Lung microvascular endothelial cell (primary cell): ENCODE measurements at places on chromosomes 7 and 10.

DNA sequence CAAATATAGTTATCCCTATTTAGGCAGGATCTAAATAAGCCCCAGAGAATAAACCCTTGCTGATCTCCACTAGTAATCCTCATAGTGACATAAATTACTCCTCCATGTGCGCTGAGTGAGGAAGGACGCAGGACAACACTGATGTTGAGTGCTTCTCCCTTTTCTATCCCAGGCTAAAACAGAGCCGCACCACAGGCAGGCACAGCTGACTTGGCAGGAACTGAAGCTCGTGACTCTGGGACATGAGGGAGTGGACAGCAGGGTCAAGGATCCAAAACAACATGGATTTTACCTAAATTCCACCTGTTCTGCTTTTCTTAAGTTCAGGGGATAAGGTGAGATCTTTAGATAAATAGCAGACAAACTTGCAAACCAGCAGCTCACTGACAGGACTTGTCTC lies 46.0 kb downstream of the VOPP1 start:
- no peak for DNase-seq

GRCh38 chr10:62108759-62109586 lies 159.7 kb downstream of the RTKN2 start:
- DNase-seq, result no peak

GRCh38 chr10:132725202-132725601 lies 60.7 kb downstream of the NKX6-2 start:
- DNase-seq, result no peak

DNA sequence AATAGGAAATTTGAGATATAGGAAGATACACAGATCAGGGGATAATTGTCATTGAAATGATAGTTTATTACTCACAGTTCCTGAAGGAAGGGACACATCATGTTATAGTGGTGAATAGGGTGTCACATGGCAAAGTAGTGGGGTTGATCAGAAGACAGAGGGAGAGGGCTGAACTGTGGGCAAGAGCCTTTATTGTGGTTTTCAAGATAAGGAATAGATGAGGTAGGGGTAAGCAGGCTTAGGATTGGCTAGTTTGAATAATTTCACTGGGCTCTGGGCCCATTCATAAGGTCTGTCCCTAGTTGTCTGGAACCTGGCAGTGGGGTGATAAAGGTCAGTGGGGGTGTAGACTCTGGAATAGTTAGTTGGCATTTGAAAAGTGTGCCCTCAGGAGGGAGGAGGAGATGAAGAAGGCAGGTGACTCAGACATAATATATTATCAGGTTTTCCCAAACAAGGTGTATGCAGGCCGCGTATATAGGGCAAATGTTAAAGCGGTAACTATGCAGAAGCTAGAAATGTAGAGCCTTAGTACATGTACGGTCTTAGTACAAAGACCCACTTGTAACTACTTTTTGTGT lies 18.5 kb downstream of the FGL2 start:
- DNase-seq, result no peak

GRCh38 chr10:119341459-119342301 lies 134.3 kb downstream of the GRK5 start:
- DNase-seq, result peak; percentile 40

DNA sequence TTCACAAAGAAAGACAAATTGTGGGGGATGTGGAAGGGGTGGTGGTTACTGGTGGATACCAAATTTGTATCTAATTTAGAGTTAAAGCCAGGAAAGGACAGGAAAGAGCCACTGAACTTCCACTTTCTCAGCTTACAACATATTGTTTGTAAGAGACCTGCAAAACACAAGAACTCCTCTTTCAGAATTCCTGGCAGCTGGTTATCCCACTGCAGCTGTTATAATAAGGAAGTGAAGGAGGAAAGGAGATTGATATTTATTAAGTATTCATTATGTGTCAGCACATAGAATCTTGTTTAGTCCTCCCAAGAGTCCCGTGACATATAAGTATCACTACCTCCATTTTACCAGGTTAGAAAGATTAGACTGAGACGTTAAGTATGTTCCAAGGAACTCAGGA lies 481.7 kb downstream of the PHTF2 start:
- DNase-seq, result no peak

DNA sequence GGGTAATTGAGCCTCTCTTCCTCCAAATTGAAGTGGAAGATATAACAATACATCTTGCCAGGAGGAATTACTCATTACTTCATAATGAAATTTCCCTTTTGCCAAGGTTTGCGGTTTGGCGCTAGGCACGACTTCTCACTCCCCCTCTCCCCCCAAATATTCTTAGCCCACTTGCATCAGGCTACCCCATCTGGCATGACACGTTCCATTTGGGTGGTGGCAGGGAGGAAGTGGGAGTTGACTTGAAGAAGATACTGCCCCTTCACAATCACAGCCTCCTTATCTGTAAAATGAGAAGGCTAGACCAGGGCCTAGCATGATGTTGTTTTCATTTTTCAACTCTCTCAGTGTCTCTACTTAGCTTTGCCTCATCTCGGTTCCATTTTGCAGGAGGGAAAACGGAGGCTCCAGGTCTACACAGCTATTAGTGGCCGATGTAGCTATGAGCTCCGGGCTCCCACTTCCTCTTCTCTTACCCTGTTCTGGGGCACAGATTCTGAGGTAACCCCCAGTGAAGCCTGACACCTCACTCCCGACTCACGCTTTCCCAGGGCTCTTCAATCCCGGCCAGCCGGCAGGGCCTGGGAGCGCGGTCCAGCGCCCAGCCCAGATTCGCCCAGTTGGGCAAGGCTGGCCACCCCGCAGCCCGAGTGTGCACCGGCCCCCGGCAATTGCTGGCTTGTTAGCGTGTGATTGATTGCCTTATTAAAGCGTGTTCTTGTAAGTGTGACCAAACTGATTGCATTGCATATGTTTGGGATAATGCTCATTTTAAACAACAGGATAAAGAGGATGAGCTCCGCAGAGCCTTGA lies 6.5 kb downstream of the EVX1 start:
- DNase-seq, result no peak

- DNase-seq, result no peak
Measured at GRCh38 chr10:100886091-100886490, 26.7 kb upstream of the SLF2 start.

- peak; percentile 38 for DNase-seq
Measured at GRCh38 chr7:5077740-5078139, 32.1 kb downstream of the RBAK start.

DNA sequence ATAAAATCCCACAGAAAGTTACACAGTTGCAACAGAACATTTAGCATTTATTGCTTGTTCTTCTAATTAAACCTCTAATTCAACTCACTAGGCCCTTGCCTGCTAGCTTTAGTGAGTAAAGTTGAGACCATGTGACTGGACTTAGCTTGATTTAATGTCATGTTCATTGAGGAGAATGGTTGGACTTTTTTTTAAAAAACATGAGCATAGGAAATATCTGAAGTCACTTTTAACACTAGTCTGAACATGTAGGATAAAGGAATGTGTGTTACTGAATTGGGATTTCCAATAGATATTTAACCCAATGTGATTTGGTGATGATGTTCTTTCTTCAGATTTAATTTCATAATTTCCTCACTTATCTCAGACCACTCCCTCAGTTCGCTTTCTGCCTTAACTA lies 24.6 kb upstream of the GLCCI1 start:
- no peak for DNase-seq

DNA sequence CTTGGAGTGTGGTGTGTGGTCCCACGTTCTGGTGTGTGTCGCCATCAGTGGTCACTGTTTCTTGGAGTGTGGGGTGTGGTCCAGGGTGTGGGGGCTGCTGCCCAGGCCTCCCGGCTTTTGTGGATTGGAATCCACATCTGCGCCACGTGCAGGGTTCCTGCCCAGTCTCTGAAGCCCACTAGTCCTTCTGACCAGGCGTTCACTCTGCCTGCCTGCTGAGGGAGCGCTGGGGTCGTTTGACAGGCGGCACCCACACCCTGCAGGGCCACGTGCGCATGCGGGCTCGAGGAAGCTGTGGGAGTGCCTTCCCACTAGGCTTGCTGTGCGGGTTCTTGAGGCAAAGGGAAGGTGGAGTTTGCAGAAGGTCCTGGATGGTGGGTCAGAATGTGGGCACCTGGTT lies 51.4 kb downstream of the INPP5A start:
- no peak for DNase-seq

DNA sequence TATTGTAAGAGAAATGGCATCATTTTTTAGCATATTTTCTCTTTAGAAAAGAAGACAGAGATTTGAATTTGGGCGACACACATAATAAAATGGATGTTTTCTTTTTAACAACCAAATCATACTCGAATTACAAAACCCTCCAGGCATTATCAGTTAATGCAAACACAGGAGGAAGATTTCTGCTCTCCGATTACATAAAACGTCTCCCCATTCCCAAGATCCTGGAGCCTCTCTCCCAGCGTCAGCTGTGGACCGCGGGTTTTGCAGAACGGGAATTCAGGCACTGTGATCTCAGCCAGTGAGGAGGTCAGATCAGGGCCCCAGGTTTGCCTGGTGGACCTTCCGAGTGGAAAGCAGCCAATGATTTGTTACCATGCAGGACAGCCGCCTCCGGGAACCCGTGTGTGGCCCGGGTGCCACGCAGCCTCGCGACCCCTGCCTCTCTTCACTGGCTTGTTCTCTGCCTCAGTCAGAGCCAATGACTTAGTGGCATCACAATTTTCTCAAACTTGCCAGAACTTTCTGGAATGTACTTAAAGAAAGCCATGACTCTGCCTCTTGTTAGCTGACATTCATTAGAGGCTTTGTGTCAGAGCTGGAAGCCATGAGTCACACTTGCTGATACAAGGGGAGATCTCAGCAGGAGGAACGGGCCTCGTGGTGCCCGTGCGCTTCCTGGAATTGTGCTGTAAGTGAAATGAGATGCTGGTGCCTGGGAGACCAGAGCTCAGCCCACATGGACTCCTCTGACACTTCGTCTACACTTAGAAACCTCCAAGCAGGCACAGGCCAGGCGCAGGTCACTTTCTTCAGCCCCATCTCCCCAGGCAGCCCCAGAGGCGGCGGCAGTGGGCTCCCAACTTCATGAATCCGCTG lies 246.1 kb downstream of the KLF6 start:
- peak; percentile 99 for DNase-seq

DNA sequence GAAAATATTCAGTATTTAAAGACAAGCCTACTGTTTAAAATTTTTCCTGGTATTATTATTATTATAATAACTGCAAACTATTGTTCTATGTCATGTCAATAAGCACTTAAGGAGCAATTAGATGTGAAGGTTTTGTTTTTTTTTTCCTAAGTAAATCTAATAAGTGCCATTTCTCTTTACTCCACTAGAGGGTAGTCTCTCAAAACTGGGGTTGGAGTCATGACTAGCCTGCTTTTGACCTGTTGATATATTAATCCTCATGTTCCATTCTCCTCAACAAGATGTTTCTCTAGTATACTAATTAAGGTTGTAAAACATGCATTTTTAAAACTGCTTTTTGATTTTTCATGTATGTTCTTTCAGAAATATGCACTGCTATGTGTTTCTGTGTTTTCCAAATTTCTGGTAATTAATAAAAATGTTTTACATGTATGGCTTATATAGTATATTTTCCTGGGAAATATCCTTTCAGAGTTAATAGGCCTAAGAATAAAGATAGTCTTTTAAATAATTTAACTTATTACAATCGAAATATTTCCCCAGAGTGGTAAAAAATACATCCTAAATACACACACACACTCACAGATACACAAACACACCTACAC lies 1.0 kb upstream of the LRRN3 start:
- DNase-seq, result peak; percentile 69

GRCh38 chr10:100737355-100738054 lies 7.9 kb upstream of the PAX2 start:
- DNase-seq, result no peak

GRCh38 chr7:133807624-133808492 lies 319.3 kb upstream of the LRGUK start:
- no peak for DNase-seq

DNA sequence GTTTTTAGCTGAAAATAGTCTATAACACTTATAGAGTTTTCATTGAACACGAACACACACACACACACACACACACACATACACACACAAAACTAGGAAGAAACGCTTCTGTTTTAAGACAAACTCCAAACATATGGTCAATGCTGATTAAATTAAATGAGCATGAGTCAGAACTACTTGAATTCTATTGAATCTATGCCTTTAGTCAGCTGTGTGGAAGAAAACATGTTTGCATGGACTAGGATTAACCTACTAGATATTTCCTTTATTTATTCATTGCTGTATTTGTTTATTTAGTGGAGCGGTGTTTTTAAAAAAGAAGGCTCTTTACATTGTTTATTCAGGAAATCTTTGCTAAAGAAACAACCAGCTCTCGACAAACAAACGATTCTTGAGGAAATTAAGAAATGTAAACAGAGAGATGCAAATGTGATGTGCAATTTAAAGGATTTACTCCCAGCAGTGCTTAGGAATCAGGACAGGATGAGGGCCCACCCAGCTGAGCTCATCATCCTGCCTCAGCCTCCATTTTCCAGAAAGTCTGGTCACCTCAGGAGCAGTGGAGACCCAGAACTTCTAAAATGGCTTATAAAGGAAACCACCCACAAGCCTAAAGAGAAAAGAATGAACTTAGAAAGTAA lies 83.2 kb downstream of the PDE1C start:
- DNase-seq, result no peak

GRCh38 chr10:43898592-43898991 lies 249.9 kb upstream of the ZNF32 start:
- DNase-seq, result no peak

GRCh38 chr7:101678658-101679057 lies 49.6 kb upstream of the MYL10 start:
- peak; percentile 36 for DNase-seq

- DNase-seq, result peak; percentile 72
Measured at GRCh38 chr7:44587843-44588711, 6.0 kb upstream of the TMED4 start.
